CD4-positive, alpha-beta T cell treated with Interleukin-15 for 4 hours (primary cell): ENCODE measurements at places on chromosomes 12 and 14.

GRCh38 chr14:75113932-75114539, 12.8 kb downstream of the NEK9 start:
- DNase-seq: no peak

DNA sequence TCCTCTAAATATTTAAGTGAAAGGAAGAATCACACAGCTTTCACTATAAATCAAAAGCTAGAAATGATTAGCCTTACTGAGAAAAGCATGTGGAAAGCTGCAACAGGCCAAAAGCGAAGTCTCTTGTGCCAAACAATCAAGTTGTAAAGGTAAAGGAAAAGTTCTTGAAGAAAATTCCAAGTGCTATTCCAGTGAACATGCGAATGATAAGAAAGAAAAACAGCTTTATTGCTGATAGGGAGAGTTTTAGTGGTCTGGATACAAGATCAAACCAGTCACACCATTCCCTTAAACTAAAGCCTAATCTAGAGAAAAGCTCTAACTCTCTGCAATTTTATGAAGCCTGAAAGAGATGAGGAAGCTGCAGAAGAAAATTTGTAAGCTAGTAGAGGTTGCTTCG, 190.9 kb downstream of the BTG1 start:
- no peak for DNase-seq

DNA sequence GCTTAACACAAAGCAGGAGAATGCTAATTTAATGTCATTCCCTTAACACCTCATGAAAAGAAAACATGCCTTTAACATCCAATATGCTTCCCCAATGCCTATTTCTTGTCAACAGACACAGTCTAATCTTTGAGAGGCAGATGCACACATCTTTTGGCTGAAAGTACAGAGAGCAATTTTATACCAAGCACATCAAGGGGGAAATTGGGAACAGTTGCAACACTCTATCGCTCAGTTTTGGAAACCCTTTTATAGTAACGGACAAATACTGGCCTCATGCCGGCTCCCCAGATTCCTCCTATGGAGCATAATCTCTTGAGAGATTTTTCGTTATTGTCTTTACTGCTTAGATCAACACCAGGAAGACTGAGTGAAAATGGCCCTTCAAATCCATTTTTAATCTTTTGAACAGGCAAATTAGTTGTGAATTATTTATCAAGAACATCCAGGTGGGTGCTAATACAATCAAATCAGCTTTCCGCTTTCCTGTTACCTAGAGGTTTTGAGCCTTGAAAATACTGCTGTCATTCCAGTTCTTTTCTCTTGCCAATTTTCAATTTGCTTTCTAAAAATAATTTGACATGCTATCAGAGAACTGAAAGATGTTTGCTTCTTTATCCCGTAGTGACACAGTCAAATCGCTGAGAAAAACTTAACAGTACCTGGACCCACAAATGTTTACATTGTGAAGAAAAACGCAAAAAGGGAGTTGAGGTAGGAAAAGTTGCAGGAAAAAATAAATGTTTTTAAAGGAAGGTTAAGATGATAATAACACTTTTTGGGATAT, 60.7 kb upstream of the CAND1 start:
- DNase-seq: no peak

GRCh38 chr14:49982501-49982951, 89.6 kb downstream of the ARF6 start:
- peak; percentile 28 for DNase-seq

GRCh38 chr14:45123271-45123670, 11.0 kb downstream of the FKBP3 start:
- no peak for DNase-seq

- no peak for DNase-seq
Measured at GRCh38 chr14:46571970-46572369, 79.6 kb downstream of the RPL10L start.

GRCh38 chr12:2477009-2477766, 317.6 kb upstream of the FKBP4 start:
- no peak for DNase-seq

DNA sequence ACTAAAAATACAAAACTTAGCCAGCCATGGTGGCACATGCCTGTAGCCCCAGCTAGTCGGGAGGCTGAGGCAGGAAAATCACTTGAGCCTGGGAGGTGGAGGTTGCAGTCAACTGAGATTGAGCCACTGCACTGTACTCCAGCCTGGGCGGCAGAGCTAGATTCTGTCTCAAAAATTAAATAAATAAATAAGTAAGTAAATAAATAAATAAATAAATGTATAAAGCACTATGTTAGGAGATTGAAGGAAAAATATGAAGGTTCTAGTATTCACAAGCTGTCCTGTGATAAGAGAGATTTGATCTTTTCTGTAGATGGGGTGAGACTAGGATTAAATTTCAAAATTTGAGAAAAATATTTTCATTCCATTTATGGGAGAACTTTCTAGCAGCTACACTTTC, 5.7 kb downstream of the DNAJC22 start:
- no peak for DNase-seq

DNA sequence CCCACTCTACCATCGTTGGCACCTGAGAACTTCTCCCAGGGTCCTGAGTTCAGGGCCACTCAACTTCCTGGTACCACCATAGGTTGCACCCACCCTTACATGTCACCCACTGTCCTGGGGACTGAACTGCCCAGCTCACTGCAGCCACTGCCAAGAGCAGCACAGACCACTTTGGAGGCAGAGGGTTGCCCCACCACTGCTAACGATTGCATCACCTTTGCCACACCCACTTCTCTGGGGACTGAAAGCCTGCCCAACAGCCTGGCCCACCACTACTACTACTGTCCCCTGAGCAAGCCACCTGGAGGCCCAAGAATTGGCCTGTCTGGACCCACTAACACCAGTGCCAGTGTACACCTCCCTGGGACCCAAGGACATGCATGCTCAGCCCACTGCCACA, 27.6 kb downstream of the CACNA2D4 start:
- no peak for DNase-seq

GRCh38 chr14:66649498-66649897, 141.6 kb downstream of the GPHN start:
- no peak for DNase-seq
